ENCODE measurements at places on chromosomes 11 and 22. TPM values are rescaled to one million over a fixed set of nuclear protein-coding genes. Genes with fewer than 3 reads are reported as not detected.
A peak's percentile ranks its signal among the peaks of the same experiment; 100 is the strongest.

Gene CSF2RB
- total RNA-seq, result not detected

Gene CDK2AP2
- total RNA-seq, result 89.3 TPM

Gene IRF7
- 13.1 TPM for total RNA-seq

Gene MOGAT2
- total RNA-seq, result not detected

- peak; percentile 39 for DNase-seq
These were observed 41.1 kb downstream of the GRAMD4 start for GRCh38 chr22:46661221-46661851.

GRCh38 chr11:65958291-65958690 is 3.2 kb upstream of the SART1 start:
- no peak for DNase-seq

- no peak for DNase-seq
These were observed 5.4 kb downstream of the FADS2 start for GRCh38 chr11:61833471-61833870.
